T-helper 1 cell (primary cell): ENCODE measurements at places on chromosomes 5 and 9.

- DNase-seq, result no peak
Observed at GRCh38 chr5:175542232-175542965, 64.0 kb downstream of the SFXN1 start.

GRCh38 chr5:149902177-149902576 lies 42.4 kb downstream of the PDE6A start:
- DNase-seq, result no peak

DNA sequence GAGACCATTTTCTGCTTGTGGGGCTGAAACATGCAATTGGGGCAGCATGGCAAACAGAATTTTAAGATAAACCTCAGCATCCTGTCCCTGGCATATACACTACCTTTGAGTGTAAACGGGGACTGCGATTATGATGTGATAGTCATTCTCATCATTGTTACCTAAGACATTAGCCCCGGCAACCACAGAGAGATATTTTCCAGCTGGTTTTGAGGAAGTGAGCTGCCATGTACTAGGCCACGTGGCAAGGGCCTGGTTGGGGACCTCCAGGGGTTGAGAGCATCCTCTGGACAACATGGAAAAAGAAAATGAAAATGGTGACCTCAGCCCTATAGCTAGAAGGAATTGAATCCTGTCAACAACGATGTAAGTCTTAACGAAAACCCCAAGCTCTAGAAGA lies 623.6 kb upstream of the CDH18 start:
- DNase-seq, result no peak

DNA sequence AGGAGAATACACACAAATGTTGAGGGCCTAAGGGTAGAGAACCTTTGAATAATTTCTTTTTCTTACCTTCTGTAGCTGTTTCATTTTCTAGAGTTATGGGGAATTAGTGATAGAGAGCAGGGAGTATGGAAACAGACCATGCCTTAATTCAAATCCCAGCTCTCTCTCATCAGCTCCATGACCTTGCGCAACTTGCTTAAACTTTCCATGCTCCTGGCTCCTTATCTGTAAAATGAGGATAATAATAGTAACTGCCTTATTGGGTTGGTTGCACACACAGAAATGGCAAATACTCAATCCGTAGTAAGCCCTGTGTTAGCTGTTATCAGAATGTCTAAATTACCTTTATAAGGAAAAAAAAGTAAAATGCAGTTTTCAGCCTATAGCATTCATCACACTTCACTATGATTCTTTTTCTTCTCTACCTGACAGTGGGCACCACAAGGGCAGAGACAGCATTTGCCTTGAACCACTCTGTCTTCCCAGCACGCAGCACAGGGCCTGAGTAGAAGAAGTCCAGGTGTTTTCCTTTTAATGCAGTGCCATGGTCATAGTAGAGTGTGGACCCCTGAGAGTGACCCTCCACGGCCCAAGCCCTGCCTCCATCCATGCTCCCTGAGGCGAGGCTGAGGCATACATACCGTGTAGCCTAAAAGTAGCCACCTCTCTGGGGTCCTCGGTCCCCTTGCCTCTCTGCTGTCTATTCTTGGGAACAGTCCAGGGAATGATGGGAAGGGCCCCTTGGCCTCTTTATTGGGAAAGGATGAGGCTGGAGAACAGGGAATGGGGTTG lies 17.4 kb downstream of the C5orf15 start:
- no peak for DNase-seq

DNA sequence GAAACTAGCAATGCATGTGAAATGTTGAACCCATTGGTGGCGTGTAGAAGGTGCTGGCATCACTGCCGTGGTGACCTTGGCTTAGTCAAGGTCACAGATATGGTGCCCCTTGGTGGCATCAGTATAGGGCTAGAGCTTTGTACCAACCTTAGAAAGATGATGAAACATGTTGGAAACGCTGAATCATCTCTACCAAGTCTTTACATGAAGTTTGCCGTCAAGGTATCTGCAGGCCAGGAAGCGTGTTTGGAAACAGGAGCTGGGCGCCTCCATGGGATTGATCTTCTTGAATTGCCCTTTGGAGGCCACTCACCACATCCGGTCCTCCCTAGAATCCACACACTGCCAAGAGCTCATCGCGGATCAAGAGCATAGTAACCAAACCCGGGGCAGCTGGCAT lies 16.9 kb upstream of the BOD1 start:
- DNase-seq, result no peak

- no peak for DNase-seq
Observed at GRCh38 chr9:132168851-132169250, 7.0 kb downstream of the NTNG2 start.

DNA sequence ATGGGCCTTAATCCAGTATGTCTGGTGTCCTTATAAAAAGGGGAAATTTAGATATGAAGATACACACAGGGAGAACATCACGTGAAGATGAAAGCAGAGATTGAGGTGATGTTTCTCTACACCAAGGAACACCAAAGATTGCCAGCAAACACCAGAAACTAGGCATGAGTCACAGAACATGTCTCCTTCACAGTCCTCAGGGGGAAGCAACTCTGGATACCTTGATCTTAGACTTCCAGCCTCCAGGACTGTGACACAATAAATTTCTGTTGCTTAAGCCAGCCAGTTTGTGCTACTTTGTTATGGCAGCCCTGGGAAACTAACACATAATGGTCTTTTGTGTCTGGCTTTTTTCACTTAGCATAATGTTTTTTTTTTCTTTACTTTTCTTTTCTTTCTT lies 41.2 kb upstream of the STRBP start:
- DNase-seq, result no peak

- no peak for DNase-seq
Observed at GRCh38 chr9:108811944-108812343, 43.8 kb downstream of the ACTL7B start.

DNA sequence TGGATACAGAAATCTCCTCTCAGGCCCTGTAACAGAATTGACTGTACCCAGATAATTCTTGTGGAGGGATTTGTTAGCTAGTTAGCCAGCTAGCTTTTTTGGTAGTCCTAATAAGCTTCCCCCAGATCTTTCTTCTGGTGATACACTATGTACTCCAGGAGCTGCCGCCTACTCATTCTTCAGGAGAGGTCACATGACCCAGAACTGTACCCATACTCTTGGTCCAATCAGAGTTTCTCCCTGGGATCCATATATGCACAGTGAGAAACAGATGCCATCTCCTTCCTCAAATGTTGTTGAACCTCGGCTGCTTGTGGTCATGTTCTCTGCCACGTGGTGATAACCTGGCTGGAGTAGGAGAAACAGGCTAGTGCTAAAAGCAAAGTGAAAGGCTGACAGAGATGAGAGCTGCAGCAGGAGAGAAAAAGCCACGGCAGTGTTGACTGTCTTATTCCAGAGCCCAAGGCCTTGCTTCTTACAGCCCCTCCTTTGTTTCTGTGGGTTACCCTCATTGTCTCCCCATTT lies 123.0 kb upstream of the RFX3 start:
- DNase-seq, result no peak
